Endodermal cell (in vitro differentiated cells): ENCODE measurements at places on chromosomes 16 and 17. TPM values are rescaled to one million over a fixed set of nuclear protein-coding genes. Genes with fewer than 3 reads are reported as not detected.
A peak's percentile ranks its signal among the peaks of the same experiment; 100 is the strongest.

The CYLD gene
- total RNA-seq = 10.3 to 12.7 TPM (median 10.9 TPM) in 3 replicates

The C16orf96 gene
- total RNA-seq = 1.0 to 1.6 TPM (median 1.6 TPM) in 3 replicates

The MPO gene
- not detected in 2 replicates for total RNA-seq

DNA sequence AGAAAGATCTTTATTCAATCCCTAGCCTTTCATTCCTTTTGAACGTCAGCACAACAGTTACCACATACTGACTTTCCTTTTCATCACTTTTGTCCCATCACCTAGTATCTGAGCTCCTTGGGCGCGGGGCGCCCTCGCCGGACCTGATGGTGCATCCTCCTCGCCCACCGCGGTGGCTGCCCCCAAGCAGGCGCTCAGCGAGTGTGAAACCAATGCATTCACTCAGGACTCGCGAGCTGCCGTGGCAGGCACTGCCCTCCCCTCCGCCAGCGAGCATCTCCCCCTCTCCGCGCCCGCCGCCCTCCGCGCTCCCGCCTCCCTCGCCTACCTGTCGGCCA lies 756 bp downstream of the KLHL11 start:
- H3K36me3 ChIP-seq = peaks cover 24% of the 10 kb centered on the region
- H3K27me3 ChIP-seq = no peaks in the 10 kb centered on the region
- H3K4me3 ChIP-seq = peak overlapping the region; percentile 91
- peak overlapping the region; percentile 64 for H3K27ac ChIP-seq
- DNase-seq = peak; percentile 87

The HOXB1 gene
- total RNA-seq = not detected in 2 replicates
